ENCODE measurements at places on chromosomes 12 and 14. TPM values are rescaled to one million over a fixed set of nuclear protein-coding genes. Genes with fewer than 3 reads are reported as not detected.

GRCh38 chr12:95549392-95550084 lies 1.7 kb downstream of the USP44 start:
- DNase-seq, result no peak

DNA sequence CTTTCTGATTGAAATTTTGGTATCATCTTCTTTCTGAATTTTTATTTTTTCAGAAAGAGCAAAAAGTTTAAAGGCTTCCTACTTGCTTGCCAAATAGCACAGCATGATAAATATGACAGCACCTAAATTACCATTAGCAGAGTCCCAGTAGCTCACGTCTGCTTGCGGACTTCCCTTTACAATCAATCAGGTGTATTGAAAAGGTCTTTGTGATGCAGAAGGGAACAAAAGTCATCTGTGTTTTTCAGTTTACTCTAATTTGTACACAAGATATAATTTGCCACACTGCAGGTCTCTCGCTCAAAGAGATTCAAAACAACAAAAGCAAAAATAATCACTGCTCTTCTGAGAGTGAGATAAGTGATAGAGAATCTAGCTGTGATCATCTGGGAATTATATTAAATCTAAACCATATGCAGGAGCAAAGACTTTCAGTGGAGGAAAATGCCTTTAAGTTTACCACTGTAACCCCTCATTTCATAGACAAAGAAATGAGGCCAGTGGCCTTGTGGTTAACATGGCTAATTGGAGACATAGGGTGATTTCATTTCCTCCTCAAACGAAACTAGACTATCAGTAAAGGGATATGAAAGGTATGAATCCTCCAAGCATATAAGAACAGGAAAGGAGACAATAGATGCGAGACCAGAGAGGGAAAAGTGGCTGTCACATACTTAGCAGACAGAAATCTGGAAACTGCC lies 240.8 kb upstream of the TMPO start:
- no peak for DNase-seq

- peak; percentile 60 for DNase-seq
These were observed 1936.8 kb upstream of the SEL1L start for GRCh38 chr14:83470466-83470865.

- no peak for DNase-seq
These were observed 10.2 kb upstream of the PRKAG1 start for GRCh38 chr12:49028666-49029275.

GRCh38 chr12:139585-139984 lies 73.0 kb downstream of the IQSEC3 start:
- DNase-seq, result peak; percentile 68

GRCh38 chr12:15151161-15152091 lies 69.8 kb downstream of the RERG start:
- no peak for DNase-seq

- DNase-seq, result no peak
These were observed 215.2 kb upstream of the SSTR1 start for GRCh38 chr14:37992499-37992898.

- no peak for DNase-seq
These were observed 28.0 kb upstream of the TMCC3 start for GRCh38 chr12:94678379-94678778.

DNA sequence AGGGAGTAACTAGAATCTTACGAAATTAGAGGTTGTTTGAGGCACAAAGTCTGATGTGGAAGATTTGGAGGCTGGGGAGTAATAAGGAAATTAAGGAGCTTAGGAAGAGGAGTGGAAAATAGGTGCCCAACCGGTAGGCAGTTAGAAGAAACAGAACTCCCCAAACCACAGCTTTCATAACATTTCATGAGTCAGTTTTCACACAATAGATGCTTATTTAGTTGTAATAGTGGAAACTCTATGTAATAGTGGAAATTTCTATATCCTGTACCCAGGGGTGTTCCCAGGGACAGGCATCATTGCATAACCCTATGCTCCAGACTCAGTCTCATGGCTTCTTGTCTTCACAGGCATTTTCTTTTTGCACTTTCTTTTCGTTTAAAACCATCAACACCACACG lies 8.3 kb downstream of the C3AR1 start:
- no peak for DNase-seq

GRCh38 chr12:48122065-48122834 lies 3.1 kb downstream of the PFKM start:
- DNase-seq, result no peak

- DNase-seq, result no peak
These were observed 151.7 kb upstream of the RTL1 start for GRCh38 chr14:101055106-101055662.

DNA sequence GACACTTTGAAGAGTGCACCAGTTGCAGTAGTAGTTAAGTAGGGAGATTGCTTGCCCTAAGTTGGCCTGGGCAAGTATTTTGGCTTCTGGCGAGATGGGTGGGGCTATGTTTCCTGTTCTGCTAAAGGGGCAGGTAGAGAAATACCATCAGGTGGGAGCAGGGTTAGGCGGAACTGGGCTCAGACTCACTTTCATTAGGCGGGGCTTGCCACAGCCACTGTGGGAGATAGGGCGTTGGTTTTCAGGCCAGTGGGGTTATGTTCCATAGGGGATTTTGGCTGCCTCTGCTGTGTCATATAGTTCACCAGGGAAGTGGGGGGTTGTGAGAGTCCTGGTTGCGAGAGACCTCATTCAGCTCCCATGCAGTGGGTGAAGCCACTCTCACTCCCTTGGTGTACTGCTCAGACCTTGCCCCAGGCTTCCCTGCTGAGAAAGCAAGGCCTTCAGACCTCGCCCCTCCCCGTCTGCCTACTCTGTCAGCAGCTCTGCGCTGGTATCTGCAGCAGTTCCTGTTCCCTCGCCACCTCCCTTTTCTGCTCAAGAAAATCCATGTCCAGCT lies 43.3 kb downstream of the AEBP2 start:
- DNase-seq, result no peak

DNA sequence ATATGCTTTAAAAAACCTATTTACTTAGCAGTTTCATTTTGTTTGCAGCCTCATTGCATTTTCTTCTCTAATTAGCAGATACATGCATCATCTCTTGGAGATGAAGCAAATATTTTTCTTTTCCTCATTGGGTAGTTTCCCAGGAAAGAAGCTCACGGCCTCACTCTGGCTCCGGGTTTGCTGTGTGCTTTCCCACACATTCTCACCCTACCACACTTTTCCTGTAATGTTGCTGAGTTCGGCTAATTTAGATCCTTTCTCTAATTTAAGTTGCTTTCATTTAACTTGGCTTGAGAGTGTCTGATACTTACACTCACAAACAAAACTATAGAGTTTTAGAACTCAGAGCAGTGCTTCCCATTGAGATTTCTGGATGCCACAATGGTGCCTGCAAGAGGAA lies 928.2 kb downstream of the NRXN3 start:
- no peak for DNase-seq

GRCh38 chr14:66069036-66069435 lies 417.1 kb upstream of the CCDC196 start:
- no peak for DNase-seq

- no peak for DNase-seq
These were observed 86.6 kb downstream of the PAPLN start for GRCh38 chr14:73323896-73324399.

DNA sequence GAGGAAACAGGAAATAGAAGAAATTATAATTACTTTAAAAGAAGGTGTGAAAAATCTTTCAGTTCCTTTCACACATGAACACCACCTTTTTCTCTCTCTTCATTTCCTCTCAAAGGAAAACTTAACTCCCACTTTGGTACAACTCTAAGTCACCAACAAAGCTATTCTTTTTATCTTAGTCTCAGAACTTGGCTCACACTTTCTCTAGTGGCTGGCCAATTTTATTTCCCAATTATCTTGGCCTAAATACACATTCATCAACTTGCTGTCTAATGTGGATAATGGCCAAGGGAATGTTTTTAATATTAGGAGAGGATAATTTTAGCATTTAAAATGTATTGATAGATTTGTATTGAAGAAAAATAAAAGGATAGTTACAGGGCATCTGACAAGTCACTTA lies 64.5 kb upstream of the NAV3 start:
- no peak for DNase-seq

DNA sequence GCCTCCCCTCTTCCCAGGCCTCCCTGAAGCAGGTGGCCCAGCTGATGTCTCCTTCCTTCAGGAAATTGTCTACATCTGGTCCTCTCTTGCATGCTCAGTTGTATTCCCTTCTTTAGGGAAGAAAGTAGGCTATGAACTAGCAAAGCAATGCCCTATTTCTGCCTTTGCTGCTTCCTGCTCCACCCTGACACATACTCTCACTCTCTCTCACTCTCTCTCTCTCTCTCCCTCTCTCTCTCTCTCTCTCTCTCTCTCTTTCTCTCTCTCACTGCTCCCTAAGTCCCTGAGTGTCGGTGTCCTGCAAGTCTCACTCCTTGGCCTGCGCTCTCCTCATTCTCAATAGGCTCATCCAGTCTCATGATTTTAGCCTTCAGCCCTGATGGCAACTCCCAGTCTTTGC lies 19.4 kb upstream of the PARP11 start:
- no peak for DNase-seq

GRCh38 chr14:66038618-66039017 lies 447.6 kb upstream of the CCDC196 start:
- peak; percentile 72 for DNase-seq

DNA sequence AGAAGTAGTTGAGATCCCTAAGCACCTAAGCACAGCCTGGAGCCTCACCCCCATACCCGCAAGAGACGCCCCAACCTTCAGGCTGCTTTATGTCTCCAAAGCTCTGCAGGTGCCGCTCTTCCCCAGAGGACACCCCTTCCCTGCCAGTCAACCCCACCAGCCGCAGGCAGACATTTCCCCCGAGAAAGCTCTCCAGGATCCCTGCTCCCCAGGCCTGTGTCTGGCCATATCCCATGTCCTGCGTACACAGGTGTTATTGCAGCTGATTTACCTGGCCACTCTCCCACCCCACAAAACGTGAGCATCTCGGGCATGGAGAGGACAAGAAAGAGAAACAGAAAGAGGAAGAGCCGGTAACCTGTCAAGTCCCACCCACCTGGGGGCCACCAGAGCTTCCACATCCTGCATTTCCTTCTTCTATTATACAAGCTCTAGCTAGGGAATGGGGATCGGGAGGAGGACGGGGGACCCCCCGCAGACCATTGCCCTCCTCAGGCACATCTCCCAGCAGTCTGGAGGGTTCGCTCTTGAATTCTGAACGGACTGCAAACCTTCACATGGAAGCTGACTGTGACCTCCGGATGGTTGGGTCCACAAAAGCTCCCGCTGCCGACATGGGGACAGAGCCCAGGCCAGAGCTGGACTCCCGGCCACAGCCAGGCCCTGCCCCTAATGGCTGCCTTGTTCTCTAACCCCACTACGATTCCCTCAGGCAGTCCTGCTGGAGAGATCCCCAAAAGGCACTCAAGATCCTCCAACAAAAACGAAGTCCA lies 17.6 kb downstream of the CCDC88C start:
- no peak for DNase-seq

- no peak for DNase-seq
These were observed 1.4 kb downstream of the NFYB start for GRCh38 chr12:104136577-104136976.

DNA sequence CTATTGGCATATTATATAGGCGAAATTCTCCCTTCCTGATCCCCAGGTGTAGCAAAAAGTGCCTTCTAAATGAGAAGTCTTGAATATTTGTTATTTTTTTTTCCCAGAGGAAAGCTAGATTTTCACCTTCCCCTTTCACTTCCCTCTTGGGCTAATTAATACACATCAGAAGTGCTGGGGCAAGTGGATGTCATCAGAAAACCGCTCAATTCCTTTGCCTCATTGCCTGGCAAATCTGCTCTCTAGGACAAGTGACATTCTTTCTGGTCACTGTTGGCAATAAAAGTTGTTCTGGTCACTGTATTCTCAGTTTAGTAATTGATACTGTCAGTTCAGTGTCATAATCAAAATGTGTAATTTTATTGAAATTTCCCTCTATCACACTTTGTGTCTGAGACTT lies 174.5 kb downstream of the ETNK1 start:
- DNase-seq, result no peak

DNA sequence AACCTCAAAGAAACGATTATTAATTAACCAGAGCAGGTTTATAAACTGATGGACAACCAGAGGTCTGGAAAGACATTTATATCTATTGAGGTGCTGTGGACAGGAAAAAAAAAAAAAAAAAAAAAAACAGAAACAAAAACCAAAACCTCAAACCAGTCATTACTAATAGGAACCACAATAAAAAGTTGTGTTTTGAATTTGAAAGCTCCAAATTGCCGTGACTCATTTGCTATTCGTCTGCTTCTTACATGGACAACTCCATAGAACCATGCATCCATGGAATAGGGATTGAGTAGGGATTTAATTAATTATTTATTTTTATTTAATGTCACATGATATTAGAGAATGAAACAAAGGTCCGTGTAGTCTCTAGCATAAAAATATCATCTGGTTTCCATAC lies 134.1 kb upstream of the SSTR1 start:
- DNase-seq, result no peak

- DNase-seq, result no peak
These were observed 2.1 kb downstream of the MYL6 start for GRCh38 chr12:56160193-56160763.

- DNase-seq, result no peak
These were observed 26.4 kb upstream of the SLC7A8 start for GRCh38 chr14:23209651-23210423.

- DNase-seq, result no peak
These were observed at the start of gene RIPK3 for GRCh38 chr14:24339284-24340151. RIPK3 (minus strand) TSS chr14:24339991; CDS start chr14:24339826, 165 bp downstream.

- no peak for DNase-seq
These were observed 207.0 kb downstream of the PHETA1 start for GRCh38 chr12:111161898-111162297.

DNA sequence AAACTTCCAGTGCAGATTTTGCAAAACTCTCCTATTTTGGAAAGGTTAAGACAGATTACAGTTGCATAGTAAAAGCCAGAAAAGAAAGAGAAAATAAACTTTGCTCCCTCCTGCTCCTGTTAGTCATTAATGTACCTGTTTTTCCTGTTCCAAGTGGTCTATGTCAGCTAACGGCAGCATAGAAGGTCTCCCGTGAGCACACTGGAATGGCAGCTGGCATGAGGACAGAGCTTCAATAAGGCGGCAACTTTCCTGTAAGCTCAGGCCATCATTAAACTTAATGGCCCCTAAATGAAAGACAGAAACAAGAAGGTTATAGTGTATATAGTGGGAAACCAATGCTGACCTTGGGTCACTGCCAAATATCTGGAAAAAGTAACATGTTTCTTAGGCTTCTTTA lies 16.0 kb downstream of the EIF2B2 start:
- DNase-seq, result peak; percentile 66

DBX2 gene
- polyA plus RNA-seq, result 0.10 TPM

DAO gene
- polyA plus RNA-seq, result 1.5 TPM

LRRC10 gene
- polyA plus RNA-seq, result 0.09 TPM

HEBP1 gene
- polyA plus RNA-seq, result 65.9 TPM

CIT gene
- polyA plus RNA-seq, result 22.4 TPM

RPS6KA5 gene
- polyA plus RNA-seq, result 7.8 TPM

KCNK13 gene
- 0.33 TPM for polyA plus RNA-seq

IFNG-AS1 gene
- not detected for polyA plus RNA-seq

CPNE6 gene
- polyA plus RNA-seq, result not detected
